Stimulated activated CD4-positive, alpha-beta T cell treated with anti-CD3 and anti-CD28 coated beads, Interleukin-15, amount 100 ng/mL, for 1 hour (primary cell): ENCODE measurements at places on chromosomes 16 and 17.

DNA sequence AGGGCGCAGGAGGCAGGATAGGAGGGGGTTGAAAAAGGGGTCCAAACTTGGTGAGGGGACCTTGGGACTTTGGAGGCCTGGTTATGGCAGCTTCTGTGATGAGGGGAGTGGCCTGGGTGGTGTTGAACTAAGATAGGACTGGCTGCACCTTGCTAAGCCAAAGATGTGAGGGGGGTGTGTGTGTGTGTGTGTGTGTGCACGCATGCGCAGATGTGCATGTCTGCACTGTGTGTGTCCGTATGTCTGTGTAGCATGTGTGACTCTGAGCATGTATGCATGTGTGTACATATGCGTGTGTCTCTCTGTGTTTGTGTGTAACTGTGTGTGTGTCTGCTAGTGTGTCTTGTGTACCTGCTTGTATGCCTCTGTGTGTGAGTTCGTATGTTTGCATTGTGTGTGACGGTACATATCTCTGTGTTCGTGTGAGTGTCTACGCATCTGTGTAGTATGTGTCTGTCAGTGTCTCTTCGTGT is 4.1 kb downstream of the SLC16A5 start:
- no peak for DNase-seq

DNA sequence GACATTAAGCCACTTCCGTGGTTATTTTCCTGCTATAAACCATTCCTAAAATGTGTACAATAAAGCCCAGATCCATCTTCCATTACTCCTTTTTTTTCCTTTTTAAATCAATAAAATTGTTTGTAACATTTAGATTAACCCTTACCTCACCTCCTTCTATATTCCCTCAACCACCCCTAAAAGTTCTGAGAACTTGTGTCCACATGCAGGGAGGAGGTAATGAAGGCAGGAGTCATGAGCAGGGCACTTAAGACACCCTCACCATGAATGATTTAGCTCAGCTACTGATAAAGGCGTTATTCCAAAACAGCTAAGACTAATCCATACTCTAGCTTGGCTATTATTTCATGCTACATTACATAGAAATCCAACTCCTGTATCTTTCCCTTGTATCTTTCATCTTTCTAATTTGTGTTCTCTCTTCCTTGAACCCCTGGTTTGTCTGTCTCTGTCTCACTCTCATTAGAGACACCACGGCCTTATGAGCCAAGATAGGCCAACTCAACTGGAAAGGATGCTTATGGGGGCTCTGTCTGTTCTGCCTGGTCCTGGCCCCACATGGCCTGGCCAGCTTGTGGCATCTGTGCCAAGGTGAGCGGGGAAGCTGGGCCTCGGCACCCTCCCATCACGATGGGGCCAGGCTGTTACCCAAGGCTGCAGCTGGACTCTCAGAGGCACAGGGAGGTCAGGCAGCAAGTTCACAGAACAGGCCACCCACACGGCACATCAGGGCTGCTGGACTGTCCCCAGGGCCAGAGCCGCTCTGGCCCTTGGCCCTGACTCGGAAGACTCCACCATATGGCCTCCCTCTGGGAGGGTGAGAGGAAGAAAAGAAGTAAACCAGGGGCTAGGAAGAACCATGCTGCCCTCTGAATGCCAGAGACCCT is 294.4 kb downstream of the SOX9 start:
- no peak for DNase-seq

- no peak for DNase-seq
These were observed 100.7 kb downstream of the KCNJ12 start for GRCh38 chr17:21476867-21477266.

DNA sequence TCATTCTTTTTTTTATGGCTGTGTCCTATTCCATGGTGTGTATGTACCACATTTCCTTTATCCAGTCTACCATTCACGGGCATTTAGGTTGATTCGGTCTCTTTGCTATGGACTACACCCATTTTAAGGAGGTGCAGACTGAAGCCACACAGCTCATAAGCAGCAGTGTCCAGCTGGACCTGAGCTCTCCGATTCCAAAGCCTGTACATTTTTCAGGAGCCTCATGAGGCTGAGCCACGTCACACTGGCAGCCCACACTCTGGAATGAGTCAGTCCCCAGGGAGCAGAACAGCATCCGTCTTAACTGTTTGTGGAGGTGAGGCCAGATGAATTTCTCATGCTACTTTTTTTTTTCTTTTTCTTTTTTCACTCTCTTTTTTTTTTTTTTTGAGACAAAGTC is 116.1 kb downstream of the C16orf95 start:
- no peak for DNase-seq

DNA sequence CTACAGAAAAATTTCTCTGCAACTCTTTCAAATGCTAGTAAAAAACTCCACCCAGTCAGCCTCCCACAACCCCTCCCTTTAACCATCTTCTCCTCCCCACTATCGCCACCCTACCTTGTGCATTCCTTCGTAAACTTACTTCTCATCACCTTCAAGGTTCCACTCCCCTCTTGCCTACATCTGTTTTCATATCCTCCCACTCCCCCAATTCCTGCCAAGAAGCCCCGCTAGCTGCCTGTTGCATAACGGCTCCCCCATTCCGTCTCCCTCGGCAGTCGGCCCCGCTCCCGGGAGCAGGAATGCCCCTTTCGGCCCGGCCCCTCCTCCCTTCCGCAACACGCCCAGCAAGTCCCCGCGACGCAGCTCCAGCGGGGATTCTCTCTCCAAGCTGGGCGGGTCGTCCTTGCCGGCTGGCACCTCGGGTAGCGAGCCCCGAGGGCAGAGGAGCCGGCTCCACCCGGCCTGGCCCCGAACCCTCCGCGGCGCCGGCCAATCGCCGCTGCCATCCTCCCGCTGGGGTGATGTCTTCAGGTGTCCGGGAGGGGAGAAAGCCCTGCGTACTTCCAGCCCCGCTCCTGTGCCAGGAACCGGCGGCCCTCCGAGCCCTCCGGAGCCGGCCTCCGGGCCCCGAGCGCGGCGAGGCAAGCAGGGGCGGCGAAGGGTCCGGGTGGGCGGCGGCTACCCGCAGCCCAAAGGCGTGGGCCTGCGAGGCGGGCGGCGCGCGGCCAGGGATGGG is 1.5 kb downstream of the PHLPP2 start:
- peak; percentile 31 for DNase-seq

DNA sequence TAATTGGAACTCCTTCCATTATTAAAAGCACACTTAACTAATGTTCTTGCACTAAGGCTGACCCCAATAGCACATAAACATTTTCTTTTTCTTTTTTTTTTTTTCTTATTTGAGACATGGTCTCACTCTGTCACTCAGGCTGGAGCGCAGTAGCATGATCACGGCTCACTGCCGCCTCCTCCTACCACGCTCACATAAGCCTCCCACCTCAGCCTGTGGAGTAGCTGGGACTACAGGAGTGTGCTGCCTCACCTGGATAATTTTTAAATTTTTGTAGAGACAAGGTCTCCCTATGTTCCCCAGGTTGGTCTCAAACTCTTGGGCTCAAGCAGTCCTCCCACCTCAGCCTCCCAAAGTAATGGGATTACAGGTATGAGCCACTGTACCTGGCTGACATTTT is 1.2 kb upstream of the ZNF652 start:
- DNase-seq: no peak

GRCh38 chr17:45688353-45688752 is 95.8 kb upstream of the CRHR1 start:
- DNase-seq: no peak

DNA sequence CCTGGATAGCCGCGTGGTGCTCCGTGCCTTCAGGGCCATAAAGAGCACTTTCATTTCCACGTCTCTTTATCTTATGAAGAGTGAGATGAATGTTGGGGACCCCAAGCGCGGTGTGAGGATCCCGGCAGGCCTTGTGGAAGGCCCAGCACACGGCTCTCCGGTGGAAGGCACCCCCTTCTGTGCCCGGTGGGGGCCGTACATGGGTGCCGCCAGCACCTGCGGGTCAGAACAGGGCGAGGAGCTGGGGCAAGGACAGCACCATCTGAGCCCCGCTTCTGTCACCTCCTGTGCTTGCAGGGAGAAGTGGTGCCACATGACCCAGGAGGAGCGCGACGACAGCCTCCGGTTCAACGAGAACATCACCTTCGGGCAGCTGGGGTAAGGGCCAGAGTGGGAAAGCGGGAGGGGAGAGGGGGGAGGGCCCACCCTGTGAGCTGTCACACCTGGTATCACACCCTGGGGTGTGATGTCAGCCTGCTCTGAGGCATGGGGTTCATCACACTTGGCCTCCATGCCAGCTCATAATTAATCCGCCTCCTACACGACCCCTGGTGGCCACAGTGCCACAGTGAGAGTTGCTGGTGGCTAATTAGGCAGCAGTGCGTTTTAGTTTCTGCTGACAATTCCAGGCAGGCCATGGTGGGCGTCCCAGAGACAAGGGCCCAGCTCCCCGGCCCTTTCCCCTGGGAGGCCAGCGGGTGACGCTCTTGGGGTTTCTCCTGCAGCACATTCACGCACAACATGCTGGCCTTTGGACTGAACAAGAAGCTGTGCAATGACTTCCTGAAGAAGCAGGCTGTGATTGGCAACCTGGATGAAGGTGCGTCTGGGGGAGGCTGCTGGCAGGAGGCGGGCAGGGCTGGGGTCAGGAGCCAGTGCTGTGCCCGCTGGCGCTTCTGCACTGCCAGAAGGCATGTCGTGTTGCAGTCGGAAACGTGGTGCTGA is 25.7 kb downstream of the CIBAR2 start:
- DNase-seq: peak; percentile 59

GRCh38 chr17:78611607-78612006 is 34.4 kb upstream of the DNAH17 start:
- no peak for DNase-seq

DNA sequence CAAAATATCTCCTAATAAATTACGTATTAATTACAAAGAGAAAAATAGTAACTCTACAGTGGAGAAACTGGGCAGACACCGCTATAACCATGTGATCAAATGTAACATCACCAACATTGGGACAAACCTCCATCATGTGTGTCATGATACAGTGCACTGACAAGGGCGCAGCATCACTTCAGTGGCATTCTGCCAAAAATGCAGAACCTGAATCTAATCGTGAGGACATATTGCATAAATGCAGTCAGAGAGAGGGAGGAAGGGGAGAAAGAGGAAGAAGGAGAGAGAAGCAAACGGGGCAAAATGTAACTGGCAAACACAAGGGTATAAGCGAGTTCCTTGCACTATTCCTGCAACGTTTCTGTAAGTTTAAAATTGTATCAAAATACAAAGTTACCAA is 74.2 kb upstream of the MARCHF10 start:
- no peak for DNase-seq

DNA sequence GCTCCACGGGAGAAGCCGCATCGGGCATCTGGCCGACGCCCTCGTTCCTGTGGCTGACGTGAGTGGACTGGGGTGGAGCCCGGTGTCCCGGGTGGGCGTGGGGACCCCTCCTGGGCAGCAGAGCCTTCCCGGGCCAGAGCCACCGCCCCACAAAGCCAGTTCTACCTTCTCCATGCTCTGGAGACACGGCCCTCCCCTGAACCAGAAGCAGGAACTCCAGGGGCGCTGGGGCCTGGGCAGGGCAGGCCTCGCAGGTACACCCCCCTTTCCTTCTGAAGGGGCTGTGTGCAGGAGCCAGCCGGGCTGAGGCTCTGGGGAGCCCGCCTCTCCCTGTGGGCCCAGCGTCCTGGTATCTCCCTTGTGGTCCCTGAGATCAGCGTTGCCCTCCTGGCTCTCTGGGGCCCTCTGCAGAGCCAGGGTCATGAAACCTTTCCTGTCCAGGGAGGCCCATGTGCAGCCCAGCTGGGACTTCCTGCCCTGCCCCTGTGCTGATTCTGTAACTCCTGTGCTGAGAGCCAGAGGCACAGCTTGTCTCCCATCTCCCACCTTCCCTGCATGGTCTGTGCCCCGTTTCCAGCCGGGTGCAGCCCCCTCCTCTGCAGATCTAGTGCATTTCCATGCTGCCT is 6.5 kb downstream of the PIGQ start:
- no peak for DNase-seq

DNA sequence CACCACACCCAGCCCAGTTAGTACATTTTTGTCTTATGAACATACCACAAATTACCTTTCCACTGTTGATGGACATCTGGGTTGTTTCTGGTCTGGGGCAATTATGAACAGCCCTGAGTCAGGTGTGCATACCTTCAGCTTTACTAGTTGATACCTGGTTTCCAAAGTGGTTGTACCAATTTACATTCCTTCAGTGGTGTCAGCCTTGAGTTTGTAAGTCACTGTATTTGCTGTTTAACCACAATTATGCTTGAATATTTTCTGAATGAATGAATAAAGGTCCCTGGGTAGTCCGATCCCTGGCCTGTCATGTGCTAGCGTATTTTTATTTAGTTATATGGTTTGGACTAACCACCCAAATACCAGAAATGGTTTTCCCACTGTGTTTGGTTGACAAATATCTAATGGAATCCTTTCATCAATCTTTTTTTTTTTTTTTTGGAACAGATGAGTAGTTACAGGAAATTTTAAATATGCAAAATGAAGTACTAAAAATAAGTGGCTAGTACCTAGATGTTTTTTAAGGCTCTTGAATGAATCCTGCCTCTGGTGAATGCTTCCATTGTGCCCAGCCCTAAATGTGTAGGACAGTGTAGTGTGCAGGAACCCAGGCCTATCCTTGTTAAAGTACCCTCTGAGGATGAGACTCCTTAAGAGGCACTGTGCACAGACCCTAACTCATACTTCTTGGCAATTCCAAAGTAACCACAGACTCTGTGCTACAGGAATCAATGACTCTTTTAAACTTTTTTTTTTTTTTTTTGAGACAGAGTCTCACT is 3.7 kb downstream of the DUSP14 start:
- no peak for DNase-seq

GRCh38 chr17:48062273-48062672 is 14.1 kb downstream of the NFE2L1 start:
- no peak for DNase-seq

DNA sequence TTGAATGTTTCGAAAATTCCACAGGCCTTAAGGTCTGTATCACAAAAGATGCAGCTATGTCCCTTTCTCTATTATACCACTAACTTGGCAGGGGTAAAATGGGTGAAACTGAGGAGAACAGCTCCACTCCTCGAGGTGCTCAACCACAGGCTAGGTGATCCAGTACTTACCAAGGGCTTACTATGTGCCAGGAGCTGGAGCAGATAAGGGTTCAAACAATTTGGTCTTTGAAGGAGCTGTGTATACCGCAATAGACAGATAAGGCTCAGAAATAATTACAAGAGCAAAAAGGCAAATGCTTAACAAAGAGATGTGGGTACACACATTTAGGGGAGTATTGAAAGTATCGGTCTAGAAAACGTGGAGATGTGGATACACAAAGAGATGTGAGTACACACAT is 1.5 kb downstream of the XPO6 start:
- no peak for DNase-seq

DNA sequence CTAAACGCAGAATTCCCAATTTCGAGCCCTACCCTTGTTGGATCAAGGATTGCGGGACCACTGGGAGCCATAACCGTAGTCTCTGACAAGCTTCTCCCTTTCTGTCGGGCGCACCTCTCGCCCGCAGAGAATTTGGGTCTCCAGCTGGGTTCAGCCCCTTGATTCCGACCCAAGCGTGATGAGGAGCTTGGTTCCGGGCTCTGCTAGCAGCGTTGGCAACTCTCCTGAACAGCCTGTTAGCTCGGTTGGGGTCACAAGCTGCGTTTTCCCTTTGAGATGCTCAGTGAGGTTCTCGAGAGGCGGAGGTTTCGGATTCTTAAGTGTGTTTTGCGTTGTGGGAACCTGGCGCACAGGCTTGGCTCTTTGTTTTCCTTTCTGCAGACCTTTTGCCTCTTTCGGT is 655 bp downstream of the ATXN1L start:
- DNase-seq: no peak
